ENCODE measurements at places on chromosomes 12 and 14.

DNA sequence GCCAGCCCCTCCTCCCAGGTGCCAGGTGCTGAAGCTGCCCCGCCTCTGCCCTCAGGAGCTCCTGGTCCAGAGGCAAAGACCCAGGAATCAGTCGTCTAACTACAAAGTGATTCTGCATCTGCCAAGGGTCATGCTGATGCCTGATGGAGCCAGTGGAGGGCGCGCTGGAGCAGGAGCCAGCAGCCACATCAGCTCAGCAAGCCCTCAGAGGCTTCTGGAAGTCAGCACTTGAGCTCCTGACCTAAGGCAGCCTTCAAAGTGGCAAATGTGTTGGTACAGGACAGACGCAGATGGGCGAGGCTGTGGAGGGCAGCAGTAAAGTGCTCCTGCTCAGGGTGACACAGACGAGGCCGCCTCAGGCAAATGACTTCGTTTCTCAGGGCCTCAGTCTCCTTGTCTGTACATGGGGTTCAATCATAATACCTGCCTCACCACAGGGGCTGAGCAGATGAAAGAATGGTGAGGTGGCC is 10.9 kb downstream of the C12orf43 start:
- no peak for DNase-seq

GRCh38 chr12:46177837-46178608 is 90.8 kb downstream of the SLC38A1 start:
- no peak for DNase-seq

- no peak for DNase-seq
Observed at GRCh38 chr14:100950024-100950423, 46.5 kb upstream of the RTL1 start.

- DNase-seq, result no peak
Observed at GRCh38 chr14:29857551-29857950, 70.1 kb downstream of the PRKD1 start.

DNA sequence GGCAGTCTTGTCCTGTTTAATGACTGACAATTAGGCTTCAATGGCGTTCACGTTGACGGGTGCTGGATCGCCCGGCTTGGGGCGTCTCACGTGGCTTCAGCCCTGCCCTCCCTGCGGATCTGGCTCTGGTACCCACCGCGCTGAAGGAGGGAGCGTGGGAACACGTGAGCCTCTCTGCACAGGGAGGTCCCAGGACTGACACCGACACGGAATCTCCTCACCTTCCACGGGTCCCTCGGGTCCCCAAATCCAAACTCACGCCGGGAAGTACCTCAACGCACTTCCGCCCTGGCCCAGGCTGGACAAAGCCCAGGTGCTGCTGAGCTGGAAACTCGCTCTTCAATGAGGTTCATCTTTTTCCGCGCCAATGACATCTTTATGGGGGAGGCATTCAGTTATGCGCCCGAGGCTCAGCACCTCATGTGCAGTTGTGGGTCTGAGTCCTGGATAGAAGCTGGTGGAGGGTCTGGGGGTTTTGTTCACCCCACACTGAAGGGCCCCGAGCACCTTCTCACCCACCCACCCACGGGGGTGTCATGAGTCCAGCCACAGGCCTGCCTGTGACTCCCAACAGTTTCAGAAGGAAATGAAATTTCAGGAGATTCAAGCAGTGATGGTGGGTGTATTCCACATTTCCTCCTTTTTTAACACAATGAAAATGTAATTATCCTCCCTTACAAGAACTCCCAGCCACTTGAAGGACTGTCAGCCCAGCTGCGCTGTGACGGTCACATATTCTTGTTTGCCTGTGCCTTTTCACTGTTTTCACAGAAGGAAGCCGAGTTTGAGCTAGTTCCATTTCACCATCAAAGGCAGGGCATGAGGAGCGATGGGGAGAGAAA is 251.7 kb upstream of the SFSWAP start:
- DNase-seq, result no peak

DNA sequence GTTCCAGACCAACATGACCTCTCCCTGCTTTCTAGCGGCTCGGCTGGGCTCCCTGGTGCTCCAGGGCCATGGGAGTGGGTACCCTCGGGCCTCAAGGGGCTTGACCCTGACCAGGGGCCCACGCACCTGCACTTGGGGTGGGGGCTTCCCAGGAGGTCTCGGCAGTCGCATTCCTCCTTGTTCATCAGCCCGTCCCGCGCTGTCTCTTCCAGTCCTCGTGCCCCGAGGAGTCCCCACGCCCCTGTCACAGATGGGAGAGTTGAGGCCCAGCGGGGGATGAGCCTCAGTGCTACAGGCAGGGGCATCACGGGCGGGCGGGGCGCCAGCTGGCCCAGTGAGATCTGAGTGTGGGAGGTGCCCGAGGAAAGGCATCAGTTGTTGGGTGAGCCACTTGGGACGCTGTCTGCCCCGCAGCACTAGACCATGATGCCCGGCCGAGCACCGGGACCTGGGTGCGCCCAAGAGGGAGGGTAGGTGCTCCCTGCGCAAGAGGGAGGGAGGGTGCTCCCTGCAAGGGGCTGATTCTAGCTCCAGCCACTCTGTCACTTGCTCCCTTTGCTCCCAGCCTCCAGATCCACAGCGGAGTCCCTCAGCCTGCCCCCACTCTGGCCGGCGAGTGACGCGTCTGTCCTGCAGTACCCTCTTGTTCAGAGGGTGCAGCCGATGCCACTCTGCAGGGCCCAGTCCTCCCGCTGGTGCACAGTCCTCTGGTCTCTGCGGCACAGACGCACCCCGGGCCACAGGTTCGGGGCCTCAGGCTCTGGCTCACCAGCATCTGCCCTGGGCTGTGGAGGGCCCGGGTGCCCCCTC is 23.8 kb downstream of the MMP17 start:
- no peak for DNase-seq

DNA sequence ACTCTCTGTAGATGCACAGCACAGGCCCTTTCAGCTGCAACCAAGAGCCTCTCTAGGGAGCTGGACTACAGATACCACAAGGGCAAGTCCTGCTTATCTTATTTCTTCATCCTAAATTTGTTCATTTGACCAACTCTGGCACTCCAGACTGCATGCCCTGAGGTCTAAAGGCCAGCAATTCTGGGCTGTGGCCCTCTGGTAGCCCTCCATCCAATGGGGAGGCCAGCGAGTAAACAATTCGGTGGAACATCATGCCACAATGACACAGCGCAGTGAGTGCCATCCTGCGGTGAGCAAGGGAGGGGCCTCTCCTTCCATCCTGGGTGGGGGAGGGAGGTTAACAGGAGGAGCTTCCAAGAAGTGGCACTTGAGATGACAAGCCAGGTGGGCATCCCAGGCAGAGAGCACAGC is 652 bp upstream of the SELPLG start:
- DNase-seq, result no peak

- no peak for DNase-seq
Observed at GRCh38 chr12:92046557-92047392, 98.9 kb downstream of the BTG1 start.

- no peak for DNase-seq
Observed at GRCh38 chr12:32863128-32863527, 33.4 kb downstream of the PKP2 start.

DNA sequence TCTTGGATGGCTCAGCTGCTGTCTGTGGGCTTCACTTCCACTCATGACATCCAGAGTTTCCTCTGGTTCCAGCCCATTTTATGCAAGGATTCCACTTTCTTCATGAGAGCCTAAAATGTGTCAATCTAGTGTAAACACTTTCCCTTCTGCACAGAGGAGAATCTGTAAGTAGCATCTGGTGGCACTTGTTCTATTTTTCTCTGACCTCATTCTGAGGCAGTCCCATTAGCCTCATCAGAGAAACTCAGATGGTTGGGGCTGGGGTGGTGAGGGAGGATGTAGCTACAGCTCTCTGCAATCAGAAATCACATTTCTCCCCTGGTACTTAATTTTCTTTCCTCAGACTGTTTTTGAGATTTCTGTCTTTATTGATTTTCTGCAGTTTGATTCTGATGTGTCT is 81.6 kb downstream of the PRMT8 start:
- no peak for DNase-seq

DNA sequence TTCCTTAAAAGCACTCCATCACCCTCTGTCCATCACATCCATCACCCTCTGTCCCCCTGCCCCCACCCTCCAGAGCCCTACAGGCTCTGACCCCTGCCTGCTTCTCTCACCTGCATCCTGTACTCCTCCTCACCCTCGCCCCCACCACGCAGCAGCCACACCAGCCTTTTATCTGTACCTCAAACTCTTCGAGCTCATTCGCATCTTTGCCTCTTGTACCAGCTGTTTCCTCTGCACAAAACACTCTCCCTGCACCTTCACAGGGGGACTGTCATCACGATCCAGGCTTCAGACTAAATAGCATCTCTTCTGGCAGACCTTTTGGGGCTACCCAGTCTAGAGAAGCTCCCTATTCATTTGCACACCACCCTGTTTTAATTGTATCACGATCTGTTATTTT is 24.1 kb downstream of the TMEM229B start:
- DNase-seq, result no peak

- no peak for DNase-seq
Observed at GRCh38 chr14:73457041-73457923, 1.1 kb downstream of the NUMB start.

GRCh38 chr12:84375449-84376170 is 537.0 kb downstream of the SLC6A15 start:
- no peak for DNase-seq

- DNase-seq, result no peak
Observed at GRCh38 chr12:79648881-79649280, 41.9 kb downstream of the PAWR start.

GRCh38 chr12:116010467-116010866 is 267.0 kb downstream of the MED13L start:
- no peak for DNase-seq

- no peak for DNase-seq
Observed at GRCh38 chr12:37543966-37544668, 772.5 kb upstream of the ALG10B start.

DNA sequence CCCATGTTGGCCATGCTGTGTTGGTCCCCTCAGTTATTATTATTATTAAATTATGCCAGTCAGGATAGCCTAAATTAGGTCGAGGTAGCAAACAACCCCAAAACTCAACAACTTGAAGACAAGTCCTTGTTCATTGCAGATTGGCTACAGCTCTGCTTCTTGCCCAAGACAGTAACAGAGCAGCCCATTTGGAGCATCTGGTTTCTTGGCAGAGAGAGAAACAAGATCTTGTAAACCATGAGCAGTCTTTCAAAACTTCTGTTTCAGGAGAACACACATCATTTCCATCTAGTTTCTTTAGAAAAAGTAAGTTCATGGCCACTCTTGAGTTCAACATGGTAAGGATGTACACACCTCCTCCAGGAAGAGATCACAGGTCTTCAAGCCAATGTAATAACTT is 52.3 kb downstream of the E2F7 start:
- DNase-seq, result no peak

DNA sequence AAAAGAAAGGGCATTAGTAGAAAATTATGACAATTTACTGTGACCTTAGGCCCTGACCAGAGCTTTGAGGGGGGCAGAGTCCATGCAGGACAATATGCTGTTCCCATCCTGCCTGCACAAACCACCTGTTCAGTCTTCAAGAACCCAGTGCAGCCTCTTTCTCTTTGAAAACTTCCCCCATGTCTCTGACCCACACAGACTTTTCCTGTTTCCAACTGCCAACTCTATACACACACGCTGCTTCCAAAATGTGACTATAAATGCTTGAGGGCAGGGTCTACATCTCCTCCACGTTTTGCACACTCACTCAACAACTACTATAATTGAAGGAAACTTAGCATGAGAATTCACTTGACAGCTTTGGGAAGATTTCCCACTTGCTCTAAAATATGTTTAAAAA is 36.6 kb upstream of the SYCP3 start:
- no peak for DNase-seq

DNA sequence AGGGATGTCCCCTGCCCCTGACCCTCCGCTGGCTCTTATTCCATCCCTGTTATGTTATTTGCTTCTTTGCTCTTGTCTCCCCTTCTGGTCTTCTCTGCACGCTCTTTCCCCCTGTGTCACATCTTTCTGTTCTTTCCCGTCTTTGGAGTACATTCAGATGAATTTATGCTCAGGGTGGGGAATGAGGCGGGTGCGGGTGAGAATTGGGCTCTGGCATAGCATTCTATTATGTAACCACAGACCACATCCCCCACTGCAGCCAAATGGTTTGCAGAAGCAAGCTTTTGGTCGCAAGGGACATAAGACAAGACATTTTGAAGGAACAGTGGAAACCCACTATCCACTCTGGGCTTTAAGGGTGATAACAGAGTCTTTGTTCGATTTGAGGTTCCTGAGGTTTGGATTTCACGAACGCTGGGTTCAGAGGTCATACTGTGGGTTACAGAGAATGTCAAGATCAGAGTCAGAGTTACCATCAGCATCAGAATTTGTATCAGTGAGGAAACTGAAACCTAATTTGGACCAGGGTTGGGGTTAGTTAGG is 3.8 kb downstream of the ENDOU start:
- DNase-seq, result no peak

DNA sequence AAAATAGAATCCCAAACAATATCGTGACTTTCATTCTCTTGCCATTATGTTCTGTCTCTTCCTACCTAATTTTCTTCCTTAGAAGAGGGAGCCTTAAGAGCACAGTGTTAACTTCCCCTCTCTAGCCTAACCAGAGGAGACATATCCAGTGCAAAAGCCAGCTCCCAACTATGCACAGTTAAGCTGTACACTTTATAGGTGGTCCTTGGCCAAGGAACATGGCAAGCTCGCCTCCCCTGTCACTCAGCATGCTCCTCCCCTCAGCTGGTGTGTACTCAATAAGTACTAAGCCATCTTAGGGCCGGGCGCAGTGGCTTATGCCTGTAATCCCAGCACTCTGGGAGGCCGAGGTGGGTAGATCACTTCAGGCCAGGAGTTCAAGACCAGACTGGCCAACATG is 255.1 kb upstream of the TMPO start:
- DNase-seq, result no peak

GRCh38 chr14:68245146-68246073 is 425.8 kb downstream of the RAD51B start:
- DNase-seq, result no peak

GRCh38 chr14:90274808-90275457 is 18.6 kb downstream of the PSMC1 start:
- no peak for DNase-seq

DNA sequence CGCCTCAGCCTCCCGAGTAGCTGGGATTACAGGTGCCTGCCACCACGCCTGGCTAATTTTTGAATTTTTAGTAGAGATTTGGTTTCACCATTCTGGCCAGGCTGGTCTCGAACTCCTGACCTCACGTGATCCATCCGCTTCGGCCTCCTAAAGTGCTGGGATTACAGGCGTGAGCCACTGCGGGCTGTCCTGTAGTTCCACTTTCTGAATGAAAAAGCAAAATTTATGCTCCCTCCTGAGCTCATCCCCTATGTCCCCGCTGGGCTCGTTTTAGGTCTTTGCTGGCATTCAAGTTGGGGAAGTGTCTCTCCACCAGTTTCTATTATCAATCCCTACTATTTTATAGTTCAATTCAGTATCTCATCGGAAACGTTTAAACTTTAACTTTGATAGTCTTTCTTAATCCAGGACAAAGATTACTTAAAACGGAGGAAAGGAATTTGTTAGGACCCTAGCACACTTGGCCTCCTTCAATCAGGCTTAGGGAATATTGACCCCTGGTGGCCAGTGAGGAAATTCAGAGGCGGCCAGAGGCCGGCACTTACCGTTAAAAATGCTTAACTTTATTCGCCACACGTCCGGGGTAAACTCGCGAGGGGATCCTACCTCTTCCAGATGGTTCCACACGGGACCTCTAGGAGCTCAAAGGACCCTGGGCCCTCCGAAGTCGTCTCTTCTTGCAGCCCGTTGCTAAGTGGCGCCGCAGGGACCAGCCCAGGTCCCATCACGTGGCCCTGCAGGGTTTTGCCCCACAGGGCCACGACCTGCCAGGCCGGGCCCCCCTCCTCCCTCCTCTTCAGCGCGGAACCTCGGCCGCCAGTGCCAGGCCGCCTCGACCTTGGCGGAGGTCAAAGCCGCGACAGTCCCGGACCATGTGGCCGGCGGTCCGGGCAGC is 11.4 kb upstream of the DNAL1 start:
- DNase-seq, result no peak

All from NCI-H1436 treated with DMSO at 0.1 percent for 48 hours (cell line).